ENCODE measurements at places on chromosomes 11 and 22.

GRCh38 chr11:111366560-111367410 lies 12.3 kb downstream of the POU2AF1 start:
- no peak for DNase-seq

GRCh38 chr11:125299061-125299615 lies 134.6 kb downstream of the PKNOX2 start:
- DNase-seq: no peak

DNA sequence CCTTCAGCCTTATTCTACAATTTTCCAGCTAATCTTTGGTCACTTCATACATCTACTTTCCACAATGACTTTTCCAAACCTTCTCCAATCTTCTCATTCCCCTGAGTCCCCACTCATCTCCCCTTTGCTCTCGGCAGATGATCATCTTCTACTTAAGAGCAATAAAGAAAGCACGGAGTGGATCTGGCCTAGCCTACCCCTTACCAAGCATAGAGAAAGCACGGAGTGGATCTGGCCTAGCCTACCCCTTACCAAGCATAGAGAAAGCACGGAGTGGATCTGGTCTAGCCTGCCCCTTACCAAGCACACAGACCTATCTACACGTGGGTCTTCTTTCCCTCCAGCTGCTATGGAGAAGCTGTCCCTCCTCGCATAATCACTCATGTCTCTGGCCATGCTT lies 558.6 kb downstream of the OPCML start:
- no peak for DNase-seq

- no peak for DNase-seq
Measured at GRCh38 chr11:105738986-105739795, 129.3 kb downstream of the GRIA4 start.

DNA sequence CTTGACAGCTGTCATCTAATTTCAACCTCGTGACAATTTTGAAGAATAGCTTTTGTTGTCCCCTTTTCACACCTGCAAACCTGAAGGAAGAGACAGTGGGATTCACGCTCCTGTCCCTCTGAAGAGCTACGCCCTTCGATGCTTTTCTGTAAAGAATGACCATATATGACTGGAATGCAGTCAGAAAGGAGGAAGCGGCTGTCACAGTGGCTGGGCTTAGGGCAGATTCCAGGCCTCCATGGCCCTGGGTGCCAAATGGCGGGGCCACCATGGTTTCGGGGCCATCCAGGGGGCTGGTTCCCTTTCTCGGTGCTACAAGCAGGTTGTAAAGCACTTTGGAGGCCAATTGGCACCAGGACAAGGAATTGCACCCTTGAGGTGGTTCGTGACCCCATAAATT lies 22.2 kb upstream of the FGF19 start:
- no peak for DNase-seq

DNA sequence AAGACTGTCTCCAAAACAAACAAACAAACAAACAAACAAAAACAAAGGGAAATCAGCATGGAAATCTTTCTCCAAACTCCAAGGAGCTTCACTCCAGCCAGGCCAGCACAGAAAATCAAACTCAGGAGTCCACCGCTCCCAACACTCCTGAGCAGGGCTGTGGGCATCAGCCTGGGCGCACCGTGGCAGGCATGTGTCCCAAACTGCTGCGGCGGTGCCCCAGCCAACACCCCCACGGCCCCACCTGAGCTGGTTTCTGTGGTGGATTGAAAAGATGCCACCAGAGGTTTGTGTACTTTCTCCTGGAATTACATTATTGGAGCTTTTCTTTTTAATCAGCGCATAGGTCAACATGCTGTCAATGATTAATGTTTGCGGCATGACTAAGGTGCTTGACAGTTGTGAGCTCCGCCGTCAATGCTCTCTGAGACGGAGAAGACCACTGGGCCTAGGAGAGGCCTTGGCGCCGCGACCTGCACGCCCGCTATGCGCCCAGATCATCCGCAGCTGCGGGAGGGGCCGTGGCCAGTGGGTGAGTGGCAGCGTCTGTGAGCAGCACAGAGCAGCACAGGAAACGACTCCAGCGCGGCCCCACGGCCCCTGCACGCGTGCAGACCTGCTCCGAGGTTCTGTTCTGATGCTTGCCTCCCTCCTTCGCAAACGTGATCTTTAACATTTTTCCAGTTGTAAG lies 18.1 kb downstream of the DRD4 start:
- no peak for DNase-seq

GRCh38 chr11:107953446-107953845 lies 25.2 kb downstream of the RAB39A start:
- no peak for DNase-seq

GRCh38 chr11:127627204-127627603 lies 626.6 kb upstream of the KIRREL3 start:
- no peak for DNase-seq

Measured in fibroblast of skin of left biceps (primary cell).